ENCODE measurements at places on chromosomes 2 and 18.

- no peak for DNase-seq
Measured at GRCh38 chr2:70706026-70706795, 61.8 kb downstream of the ADD2 start.

- no peak for DNase-seq
Measured at GRCh38 chr2:113899166-113899565, 9.3 kb downstream of the ACTR3 start.

DNA sequence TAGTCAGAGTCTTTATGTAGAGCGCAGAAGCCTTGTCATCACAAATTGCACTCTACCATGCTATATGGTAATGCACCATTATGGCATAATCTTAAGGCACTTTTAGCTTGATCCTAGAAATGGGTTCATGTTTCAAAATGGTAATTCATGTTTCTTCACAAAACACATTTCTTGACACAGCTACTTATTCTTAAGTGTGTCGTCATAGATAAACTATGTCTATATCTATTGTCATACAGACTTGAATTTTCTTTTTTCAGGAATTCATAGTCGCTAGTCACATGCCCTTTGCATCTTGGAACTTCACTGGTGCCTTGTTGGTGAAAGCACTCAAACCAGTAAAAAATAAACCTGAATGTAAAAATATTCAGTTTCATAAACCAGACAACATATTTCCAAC, 1578.2 kb downstream of the LRP1B start:
- DNase-seq: no peak

- no peak for DNase-seq
Measured at GRCh38 chr2:7047661-7048060, 130.4 kb downstream of the RNF144A start.

- DNase-seq: no peak
Measured at GRCh38 chr2:238190445-238190844, 13.1 kb downstream of the ILKAP start.

- no peak for DNase-seq
Measured at GRCh38 chr2:43758739-43759138, 15.1 kb upstream of the DYNC2LI1 start.

DNA sequence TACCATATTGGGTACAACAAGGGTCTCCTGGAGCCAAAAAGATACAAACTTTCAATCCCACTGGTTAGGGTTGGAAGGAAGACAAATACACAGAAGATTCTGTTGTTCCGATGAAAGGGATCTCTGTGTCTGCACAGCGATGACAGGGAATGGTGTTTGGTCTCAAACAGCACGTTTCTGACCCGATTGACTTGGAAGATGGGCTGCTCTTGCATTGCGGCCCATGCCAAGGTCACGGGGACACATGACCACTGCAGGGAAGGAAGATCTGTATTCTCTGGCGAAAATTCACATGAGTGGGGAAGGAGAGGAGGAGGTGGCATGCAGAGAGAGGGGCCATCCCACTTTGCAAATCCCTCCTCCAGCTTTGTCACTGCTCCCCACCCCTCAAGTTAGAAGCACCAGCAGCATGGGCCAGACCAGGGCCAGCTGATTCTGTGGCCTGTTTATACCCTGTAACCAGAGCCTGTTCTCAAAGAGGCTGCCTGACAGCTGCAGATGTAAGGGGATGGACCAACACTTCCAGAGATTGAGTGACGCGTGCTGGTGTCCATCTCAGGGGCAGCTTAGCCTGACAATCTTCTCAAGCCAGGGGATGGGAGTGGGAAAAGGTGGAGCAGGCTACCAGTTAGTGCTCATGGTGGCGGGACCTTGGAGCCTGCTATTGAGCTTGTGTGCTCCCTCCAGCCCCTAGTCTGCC, 57.2 kb downstream of the TNP1 start:
- peak; percentile 33 for DNase-seq

DNA sequence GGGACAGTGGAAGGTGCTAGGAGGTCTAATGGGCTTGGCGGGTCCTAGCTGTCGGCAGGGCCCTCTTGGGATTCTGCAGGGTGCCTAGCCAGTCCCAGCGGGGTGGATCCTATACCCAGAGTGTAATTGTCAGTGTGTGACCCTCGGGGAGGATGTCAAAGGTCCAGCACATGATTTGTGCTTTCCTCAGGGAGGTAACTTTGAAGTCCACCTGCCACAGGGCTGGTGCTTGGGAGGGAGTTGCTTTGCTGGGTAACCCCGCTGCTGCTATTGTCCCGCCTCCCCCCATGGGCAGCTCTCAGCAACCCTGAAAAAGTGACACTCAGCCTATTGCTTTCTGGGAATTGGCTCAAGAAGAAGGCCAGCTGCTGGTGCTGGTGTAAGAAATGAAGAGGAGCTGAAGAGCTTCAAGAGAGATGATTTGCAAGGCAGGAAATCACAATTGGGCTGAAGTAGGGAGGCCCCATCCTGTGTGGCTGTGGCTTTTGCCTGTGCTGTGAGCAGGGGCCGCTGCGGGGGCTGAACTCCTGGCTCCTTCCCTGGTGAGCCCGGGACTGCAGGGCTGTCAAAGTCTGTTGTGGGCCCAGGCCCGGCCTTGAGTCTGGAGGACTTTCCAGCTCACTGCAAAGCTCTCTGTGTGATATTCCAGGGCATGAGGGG, 36.4 kb downstream of the EMILIN2 start:
- no peak for DNase-seq

- peak; percentile 78 for DNase-seq
Measured at GRCh38 chr2:161273038-161273760, 35.0 kb upstream of the PSMD14 start.

GRCh38 chr18:3037423-3037915, 24.5 kb upstream of the LPIN2 start:
- no peak for DNase-seq

- no peak for DNase-seq
Measured at GRCh38 chr2:217974389-217975005, 28.3 kb downstream of the TNS1 start.

DNA sequence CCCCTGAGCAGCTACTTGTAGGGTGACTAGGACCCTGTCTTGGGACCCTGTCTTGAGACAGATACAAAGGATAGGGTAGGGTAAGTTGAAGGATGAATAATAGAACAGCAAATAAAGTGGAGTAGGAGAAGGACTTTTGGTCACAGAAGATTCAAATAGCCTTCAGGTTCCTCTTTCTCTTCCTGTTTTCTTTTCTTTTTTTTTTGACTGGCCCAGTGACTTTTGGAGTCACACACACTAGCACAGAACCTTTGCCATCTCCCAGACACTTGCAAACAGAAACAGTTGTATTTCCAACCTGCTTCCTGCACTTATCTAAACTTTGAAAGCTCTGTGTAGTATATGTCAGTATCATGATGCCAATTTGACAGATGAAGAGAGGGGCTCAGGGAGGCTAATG, 108.2 kb downstream of the TDRD15 start:
- DNase-seq: no peak

- no peak for DNase-seq
Measured at GRCh38 chr2:190984595-190984994, 29.4 kb downstream of the STAT1 start.

DNA sequence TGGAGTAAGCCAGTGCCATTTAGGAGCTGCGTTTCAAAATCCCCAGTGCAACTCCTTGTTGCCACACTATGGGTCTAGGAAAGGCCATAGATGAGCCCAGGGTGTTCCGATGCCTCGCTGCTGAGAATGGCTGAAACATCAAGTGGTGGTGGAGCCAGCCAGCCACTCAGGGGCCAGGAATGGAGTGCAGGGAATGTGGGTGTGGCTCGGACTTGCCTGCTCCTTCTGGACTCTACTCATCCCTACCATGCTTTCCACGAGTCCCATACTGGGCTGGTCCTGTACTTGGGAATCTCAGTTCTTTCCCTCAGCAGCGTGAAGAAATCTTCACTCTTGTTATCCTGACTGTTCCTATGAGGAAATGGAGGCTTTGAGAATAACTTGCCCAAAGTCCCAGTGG, 143.5 kb downstream of the INSIG2 start:
- DNase-seq: no peak

DNA sequence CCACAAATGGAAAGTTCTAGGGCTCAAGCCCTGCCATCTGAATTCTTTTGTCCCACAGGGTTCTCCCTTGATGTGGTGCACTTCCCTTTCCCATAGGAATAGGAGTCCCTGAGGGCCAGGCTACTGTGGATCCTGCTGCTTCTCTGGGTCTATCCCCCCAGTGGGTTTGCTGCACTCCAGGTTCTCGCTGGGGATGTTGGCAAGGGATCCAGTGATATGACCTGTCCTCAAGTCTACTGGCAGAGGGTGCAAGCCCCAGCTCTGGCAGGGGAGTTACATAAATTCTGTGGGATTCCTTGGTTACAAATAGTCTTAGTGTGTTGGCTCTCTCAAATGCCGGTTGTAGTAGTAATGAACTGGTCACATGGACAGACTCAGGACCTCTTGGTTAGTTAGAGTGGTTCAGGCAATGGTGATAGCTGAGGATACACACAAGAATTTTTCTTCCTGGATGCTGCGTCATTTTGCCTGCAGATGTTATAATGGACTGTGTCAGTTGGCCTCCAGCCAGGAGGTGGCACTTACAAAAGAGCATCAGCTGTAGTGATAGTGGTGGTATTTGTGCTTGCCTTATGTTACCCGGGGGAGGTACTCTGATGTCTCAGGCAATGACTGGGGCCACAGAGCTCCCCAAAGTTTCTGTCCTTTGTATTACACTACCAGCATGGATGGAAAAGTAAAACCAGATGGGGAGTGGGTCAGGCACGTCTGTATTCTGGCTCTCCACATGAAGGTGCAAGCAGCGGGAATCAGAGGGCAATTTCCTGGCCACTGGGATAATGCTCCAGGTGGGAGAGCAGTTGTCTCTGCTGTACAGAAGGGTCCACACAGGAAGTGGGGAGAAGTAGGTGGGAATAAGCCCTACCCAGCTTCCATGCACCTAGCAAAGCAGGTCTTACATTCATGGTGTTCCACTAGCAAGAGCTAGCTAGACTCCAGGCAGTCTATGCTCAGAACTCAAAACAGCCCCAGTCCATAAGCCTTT, 267.9 kb downstream of the SOX11 start:
- no peak for DNase-seq

DNA sequence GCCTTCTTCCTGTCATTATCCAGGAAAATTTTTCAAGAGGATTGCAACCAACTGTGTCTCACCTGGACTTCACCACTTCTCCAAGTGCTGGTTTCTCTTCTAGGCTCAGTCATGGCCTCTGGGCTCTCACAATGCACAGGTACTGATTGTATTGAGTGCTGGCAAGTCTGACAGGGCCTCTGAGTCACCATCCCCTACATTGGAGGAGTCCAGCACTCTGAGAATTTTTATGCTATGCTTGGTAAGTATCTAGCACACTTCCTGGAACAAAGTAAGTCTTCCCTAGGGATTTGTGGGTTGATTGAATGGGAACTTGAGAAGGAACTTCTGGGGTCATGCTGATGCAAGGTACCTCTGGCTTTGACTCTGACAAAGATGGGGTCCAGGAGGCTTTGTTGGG, 147.2 kb upstream of the CELF4 start:
- no peak for DNase-seq

DNA sequence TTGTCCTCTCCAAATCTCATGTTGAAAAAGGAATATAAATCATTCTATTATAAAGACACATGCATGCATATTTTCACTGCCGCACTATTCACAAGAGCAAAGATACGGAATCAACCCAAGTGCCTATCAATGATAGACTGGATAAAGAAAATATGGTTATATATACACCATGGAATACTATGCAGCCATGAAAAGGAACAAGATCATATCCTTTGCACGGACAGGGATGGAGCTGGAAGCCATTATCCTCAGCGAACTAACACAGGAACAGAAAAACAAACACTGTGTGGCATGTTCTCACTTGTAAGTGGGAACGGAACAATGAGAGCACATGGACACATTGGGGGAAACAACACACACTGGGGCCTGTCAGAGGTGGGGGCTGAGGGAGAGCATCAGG, 28.1 kb upstream of the PARD3B start:
- DNase-seq: no peak

DNA sequence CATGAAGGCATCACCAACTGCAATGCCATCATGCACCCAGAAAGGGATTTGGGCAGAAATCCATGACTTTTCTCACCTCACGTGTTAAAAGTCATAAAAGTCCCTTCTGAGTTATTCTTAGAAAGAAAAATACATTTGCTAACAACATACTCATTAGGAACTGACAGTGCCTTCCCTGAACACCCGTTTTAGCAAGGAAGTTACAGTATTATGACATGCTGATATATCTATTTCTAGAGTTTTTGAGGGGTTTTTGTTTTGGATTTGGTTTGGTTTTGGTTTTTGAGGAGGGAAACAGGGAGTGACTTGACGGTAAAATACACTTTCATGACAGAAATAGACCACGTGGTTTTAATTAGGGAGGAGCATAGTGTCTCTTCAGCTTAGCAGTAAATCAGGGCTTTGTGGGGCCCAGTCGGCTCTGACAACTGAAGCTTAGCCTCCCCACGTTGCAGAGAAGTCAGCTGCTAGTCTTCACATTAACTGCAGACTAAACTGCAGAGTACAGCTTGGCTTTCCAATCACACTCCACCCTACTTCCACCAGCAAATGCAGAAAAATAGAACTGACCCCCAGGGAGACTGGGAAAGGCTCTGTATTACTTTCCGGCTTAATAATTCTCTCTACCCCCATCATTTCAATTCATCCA, 141.4 kb downstream of the FAM124B start:
- DNase-seq: peak; percentile 32

DNA sequence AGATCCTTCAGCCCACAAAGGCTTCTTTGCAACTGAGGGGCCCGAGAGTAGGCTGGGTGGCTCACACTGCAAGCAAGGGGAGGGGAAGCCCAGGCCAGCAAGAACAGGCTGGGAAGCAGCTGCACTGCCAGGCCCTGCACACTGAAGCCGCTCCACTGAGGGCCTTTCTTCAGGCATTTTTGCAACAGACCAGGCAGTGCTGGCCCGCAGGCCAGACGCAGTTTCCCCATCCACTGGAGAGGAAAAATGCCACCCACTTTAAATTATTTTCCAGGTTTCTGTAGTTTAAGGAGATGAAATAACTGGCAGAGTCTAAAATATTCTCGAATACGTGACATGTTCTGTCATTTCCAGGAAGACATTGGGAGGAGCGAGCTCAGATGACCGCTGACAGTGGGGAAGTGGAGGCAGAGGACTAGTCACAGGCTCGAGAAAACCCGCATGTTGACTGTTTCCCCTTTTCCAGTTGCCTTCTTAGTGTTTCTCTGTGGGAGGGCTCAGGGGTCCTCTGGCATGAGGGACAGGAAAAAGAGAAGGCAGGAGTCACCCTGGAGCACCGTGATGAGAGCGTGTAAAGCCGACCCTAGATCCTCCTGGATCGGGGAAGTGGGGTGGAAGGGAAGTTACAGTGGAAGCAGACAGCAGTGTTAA, 53.3 kb upstream of the B3GNT7 start:
- no peak for DNase-seq

All from SJCRH30 (cell line).